Thymus (tissue), 14 donors: ENCODE measurements at places on chromosomes 2 and 18. TPM values are rescaled to one million over a fixed set of nuclear protein-coding genes. Genes with fewer than 3 reads are reported as not detected.

GRCh38 chr2:98829581-98830270, 98.8 kb upstream of the MGAT4A start:
- no peak for DNase-seq

- no peak for DNase-seq
Measured at GRCh38 chr18:76672627-76673026, 149.7 kb upstream of the ZNF236 start.

- no peak for DNase-seq
Measured at GRCh38 chr18:40789286-40789685, 1165.7 kb upstream of the PIK3C3 start.

GRCh38 chr2:171389780-171390179, 44.0 kb downstream of the METTL8 start:
- no peak for DNase-seq

DNA sequence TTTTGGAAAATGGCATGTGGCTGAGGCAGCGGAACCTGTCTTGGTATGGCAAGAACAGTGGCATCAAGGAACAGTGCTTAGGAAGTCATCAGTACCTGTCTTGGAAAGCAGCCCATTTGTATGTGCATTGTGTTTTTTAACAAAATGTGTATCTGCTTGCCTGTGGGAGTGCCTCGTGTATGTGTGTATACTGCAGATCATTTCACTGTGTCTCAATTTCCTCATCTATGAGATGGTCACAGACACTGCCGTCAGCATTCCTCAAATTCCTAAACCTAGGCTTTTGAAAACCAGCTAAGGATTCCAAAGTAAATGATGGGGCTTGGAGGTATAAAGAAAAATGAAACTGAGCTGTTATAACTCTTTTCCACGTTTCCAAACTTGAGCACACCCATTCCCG, 441.3 kb downstream of the RND3 start:
- no peak for DNase-seq

DNA sequence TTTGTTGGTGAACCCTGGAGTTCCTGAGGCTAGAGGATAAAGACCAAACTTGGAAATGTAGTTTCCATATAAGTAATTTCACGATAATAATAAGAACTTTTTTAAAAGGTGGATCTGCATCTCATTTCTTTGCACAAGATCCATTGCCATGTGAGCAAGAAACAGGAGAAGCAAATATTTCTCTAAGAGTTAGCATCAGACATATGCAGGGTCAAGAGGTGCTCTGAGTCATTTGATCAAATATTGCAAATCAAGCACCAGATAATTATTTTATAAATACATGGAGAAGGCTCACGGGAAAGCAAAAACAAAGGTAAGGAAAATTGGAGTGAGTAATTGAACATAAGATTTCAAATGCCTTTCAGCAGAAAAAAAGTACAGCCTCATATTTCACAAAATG, 118.0 kb downstream of the DTNA start:
- DNase-seq = no peak

DNA sequence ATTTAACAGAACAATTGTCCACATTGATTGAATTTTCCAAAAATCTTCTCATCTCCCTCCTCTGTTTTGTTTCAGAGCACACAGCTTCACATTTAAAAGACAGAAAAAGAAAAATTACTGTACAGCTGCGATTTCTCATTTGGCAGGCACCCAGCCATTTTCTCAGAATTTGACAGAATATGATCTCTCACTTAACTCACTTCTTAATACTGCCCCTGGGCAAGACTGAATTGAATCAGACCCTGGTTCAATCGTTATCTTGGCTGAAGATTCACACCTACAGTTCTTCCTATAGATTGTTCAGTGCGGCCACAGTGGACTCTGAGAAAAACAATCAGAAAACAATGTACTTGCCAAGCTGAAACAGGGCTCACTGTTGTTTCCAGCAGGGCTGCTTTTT, 90.2 kb upstream of the LHCGR start:
- DNase-seq = no peak

GRCh38 chr2:9918275-9918674, 33.2 kb upstream of the GRHL1 start:
- DNase-seq = no peak

DNA sequence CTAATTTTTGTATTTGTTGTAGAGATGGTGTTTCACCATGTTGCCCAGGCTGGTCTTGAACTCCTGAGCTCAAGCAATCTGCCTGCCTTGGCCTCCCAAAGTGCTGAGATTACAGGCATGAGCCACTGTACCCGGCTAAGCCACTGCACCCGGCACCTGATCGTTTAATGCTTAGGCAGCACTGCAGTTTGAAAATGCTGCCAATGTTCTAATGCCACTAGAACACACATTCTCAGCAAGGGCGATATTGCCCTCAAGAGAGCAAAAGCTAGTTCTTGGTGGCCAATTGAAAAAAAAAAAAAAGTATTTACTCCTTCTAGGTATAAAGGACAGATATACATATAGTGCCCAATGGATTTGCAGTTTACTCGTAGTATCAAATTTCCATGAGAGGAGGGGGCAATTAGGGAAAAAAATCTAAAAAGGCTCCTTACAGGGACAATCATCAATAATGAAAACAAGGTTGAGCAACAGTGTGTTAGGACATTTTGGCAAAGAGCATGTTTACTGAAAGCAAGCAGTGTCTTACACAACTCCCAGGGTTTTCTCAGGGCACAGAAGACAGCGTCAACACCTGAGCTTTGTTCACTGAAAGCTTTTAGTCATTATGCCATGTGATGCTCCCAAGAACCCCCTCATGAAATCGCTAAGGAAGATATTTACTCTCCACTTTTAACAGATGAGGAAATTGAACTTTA, 199.9 kb upstream of the PKDCC start:
- DNase-seq = no peak

DNA sequence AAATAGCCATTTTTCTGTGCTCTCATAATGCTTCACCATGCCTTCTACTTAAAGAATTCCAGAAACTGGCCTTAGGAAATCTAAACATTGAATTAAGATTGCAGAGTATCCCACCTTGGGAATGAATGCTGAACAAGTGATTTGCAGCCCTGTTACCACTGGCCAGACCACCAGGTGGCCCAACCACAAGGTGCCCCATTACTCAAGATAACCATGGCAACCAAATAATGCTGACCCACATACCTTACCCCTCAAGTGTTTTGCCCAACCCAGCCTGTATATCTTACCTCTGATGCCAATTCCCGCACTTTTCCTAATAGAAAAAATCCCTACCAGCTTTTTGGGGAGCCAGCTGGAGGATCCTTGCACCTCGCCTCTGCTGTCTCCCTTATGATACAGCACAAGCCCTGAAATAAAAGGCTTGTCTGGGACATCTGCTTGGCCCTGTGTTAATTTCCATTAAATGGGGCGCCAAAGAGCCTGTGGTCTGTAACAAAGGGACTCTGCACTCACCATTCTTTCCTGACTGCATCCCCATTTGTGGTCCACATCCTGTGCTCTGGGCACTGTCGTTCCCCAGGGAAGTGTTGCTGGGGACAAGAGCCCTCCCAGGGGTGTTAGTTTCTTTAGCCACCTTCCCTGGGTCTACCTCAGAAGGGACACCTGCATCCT, 17.3 kb upstream of the KCNF1 start:
- no peak for DNase-seq

GRCh38 chr2:64315291-64315960, 138.5 kb upstream of the LGALSL start:
- DNase-seq = no peak

GRCh38 chr2:207155516-207156444, 10.0 kb downstream of the KLF7 start:
- DNase-seq = no peak

DNA sequence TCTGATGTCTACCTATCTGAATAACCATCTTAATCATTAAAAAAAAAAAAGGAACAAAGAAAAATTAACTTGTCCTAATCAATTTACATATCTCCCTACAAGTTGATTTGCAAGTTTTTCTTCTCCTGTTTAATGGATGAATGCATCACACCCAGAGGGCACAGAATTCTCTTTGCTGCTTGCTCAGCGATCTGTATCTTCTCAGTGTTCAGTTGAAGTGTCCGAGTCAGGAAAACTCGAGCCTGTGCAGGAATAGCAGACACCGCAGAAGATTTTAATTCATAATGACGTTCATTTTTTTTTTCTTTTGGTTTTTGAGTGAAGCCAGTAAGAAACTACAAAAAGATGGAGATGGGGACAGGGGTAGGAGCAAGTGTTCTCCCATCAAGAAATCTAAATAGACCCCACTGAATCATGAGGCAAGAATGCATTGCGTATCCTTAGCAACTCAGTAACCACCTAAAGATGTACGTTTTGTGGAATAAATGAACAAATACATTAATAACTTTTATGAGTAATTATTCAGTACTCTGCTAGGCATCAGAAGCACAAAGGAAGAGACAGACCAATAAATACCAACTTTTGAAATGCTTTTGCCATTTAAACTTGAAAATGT, 675.5 kb downstream of the LRP1B start:
- no peak for DNase-seq

- DNase-seq = no peak
Measured at GRCh38 chr2:10260130-10260529, 42.6 kb upstream of the HPCAL1 start.

DNA sequence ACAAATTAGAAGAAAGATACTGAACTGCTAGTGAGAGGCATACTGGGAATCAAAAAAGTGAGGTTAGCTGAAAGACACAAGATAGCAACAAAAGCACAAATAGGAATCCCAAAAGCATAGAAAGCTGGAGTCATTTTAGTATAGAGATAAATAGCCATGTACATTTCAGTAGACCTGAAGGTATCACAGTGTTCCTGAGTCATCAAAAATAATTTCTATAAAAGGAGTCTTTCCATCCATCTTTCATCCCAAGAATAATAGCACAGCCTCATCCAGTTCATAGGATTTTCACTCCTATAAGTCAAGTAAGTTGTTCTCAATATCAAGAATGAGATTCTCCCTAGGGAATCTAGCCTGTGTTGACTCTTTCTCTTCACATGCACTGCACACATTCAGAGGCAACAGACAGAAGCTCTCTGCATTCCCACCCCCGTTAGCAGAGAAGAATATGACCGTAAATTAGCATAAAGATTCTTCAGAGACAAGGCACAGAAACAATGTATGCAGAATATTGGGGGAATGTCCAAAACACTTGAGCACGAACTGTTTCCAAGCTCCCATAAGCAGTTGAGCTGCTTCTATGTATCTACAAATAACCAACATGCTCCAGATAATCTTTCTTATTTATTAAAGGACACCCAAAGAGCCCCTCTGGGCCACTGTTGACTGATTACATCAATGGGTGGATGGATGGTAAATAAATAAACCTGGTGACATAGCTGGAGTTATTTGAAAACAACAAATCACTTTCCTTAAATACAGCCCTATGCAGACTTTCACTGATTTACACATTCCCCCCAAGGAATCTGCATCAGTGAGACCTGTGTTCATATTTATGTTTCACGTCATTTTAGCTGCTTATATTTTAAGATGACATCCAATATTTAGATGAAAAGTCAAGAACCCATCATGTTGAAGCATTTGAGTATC, 174.5 kb upstream of the PKDCC start:
- no peak for DNase-seq

Gene IL1F10
- total RNA-seq = not detected

Gene HOXD3
- total RNA-seq = 0.28 TPM

Gene CPO
- 0.19 TPM for total RNA-seq

Gene CCDC148
- total RNA-seq = 1.1 TPM

Gene NYAP2
- total RNA-seq = 0.05 TPM

Gene SOWAHC
- total RNA-seq = 7.3 TPM
